ENCODE measurements at places on chromosomes 5 and 9.
A peak's percentile ranks its signal among the peaks of the same experiment; 100 is the strongest.

DNA sequence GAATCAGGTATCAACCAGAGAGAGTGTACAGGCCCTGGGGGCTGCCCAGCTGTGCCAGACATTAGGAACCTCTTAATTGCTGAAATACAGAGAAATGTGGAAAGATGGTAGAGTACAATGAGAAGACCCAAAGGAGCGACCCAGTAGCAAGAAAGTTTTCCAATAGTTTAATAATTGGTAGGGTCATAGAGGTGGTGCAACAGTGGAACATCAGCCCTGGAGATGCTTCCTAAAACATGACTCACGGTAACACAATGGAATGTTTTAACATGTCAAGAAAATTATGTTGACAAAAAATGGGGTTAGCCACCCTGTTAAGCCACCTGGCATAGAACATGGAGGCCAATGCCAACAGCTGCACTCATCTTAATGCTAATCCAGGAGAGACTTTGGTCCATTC, 284.1 kb downstream of the ELAVL2 start:
- H3K4me1 ChIP-seq = peaks cover 14% of the 10 kb centered on the region
- no peaks in the 10 kb centered on the region for H3K27me3 ChIP-seq
- H3K36me3 ChIP-seq = no peaks in the 10 kb centered on the region
- no peak overlapping the region for H3K27ac ChIP-seq
- H3K4me3 ChIP-seq = no peak overlapping the region

- H3K4me1 ChIP-seq = peaks cover 18% of the 10 kb centered on the region
- peak; percentile 29 for DNase-seq
- H3K4me3 ChIP-seq = no peak overlapping the region
- H3K27me3 ChIP-seq = no peaks in the 10 kb centered on the region
These were observed 313.3 kb downstream of the EBF1 start for GRCh38 chr5:158786390-158786789.

DNA sequence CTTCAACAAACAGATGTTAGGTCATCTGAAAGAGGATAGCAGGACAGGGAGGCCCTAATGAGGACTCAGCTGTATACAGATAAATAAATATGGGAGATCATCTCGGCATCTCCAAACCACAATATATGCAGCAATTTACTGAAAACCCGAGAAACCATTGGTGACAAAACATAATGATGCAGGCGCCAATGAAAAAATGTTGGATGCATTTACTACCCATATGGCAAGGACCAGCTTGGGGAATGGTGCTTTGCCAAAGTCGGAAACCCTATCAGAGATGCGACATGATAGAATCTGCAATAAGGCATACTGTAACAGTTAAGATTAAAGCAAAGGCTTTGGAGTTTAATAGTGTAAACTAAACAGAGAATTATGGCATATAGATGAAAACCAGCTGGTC, 92.0 kb downstream of the SNCAIP start:
- H3K36me3 ChIP-seq = no peaks in the 10 kb centered on the region
- H3K4me1 ChIP-seq = no peaks in the 10 kb centered on the region
- H3K27me3 ChIP-seq = no peaks in the 10 kb centered on the region
- no peak overlapping the region for H3K27ac ChIP-seq
- H3K4me3 ChIP-seq = no peak overlapping the region

GRCh38 chr9:87502391-87503221, 4.9 kb downstream of the DAPK1 start:
- peaks cover 14% of the 10 kb centered on the region for H3K4me1 ChIP-seq
- peaks cover 17% of the 10 kb centered on the region for H3K27me3 ChIP-seq
- no peaks in the 10 kb centered on the region for H3K36me3 ChIP-seq
- DNase-seq = no peak
- no peak overlapping the region for H3K4me3 ChIP-seq
- H3K27ac ChIP-seq = no peak overlapping the region

- H3K4me1 ChIP-seq = no peaks in the 10 kb centered on the region
- DNase-seq = no peak
- no peak overlapping the region for H3K4me3 ChIP-seq
- H3K27ac ChIP-seq = no peak overlapping the region
These were observed 36.4 kb upstream of the TBC1D2 start for GRCh38 chr9:98291820-98292219.

GRCh38 chr9:84600739-84601138, 68.8 kb upstream of the NTRK2 start:
- DNase-seq = no peak
- no peak overlapping the region for H3K27ac ChIP-seq
- peaks cover 52% of the 10 kb centered on the region for H3K27me3 ChIP-seq
- no peak overlapping the region for H3K4me3 ChIP-seq

- peak overlapping the region; percentile 38 for H3K27ac ChIP-seq
- no peak for DNase-seq
- H3K27me3 ChIP-seq = no peaks in the 10 kb centered on the region
These were observed 701.0 kb downstream of the SEMA5A start for GRCh38 chr5:8844847-8845246.

- H3K4me1 ChIP-seq = peaks cover 56% of the 10 kb centered on the region
- no peak overlapping the region for H3K27ac ChIP-seq
- H3K27me3 ChIP-seq = no peaks in the 10 kb centered on the region
- DNase-seq = no peak
- no peak overlapping the region for H3K4me3 ChIP-seq
These were observed 3.5 kb downstream of the RPL7A start for GRCh38 chr9:133351526-133351907.

GRCh38 chr9:78306222-78307076, 9.5 kb downstream of the PSAT1 start:
- no peak overlapping the region for H3K27ac ChIP-seq
- H3K27me3 ChIP-seq = peaks cover 9% of the 10 kb centered on the region
- H3K36me3 ChIP-seq = no peaks in the 10 kb centered on the region

DNA sequence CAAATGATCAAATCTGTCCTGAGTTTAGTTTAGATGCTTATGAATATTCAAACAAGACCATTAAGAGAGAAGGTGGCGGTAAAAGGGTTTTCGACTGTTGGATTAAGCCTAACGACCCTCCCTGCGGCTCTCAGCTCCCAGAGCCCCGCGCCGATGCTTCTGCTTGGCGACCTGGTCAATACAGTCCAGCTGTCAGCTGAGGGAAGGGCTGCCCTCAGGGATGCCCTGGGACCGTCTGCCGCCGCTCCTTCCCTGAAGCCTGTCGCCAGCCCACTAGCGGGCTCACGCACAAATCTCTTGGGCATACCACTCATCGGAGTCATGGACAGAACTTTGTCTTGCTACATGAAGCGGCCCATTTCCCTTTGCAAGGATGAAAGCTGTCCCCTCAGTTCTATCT, 136.6 kb upstream of the RAPGEF1 start:
- H3K4me1 ChIP-seq = peaks cover 7% of the 10 kb centered on the region
- DNase-seq = no peak

DNA sequence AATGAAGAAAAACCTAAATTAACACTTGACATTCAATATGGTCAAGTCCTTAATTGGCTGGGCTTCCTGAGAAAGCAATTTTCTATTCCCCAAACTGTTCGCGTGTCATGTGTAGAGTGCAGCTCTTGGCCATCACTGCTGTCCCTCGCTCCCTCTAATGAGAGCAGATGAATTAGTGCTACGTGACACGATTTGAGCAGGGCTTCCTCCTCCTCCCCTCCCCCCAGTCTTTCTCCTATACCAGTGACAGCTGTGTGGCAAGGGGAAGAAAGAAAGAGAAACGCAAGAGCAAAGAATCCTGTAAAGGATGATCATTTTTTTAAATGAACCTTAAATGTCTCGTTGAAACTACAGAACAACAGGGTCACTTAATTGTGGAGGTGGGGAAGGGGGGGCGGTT, 159.6 kb downstream of the BNC2 start:
- H3K27ac ChIP-seq = no peak overlapping the region
- no peak overlapping the region for H3K4me3 ChIP-seq
- H3K27me3 ChIP-seq = peaks cover 5% of the 10 kb centered on the region
- DNase-seq = no peak

- no peak for DNase-seq
- peaks cover 94% of the 10 kb centered on the region for H3K27me3 ChIP-seq
- H3K4me3 ChIP-seq = no peak overlapping the region
- no peaks in the 10 kb centered on the region for H3K4me1 ChIP-seq
- H3K36me3 ChIP-seq = no peaks in the 10 kb centered on the region
These were observed 8.4 kb downstream of the CFAP90 start for GRCh38 chr5:7842531-7842930.

- no peak for DNase-seq
- H3K27me3 ChIP-seq = no peaks in the 10 kb centered on the region
- peaks cover 14% of the 10 kb centered on the region for H3K4me1 ChIP-seq
- no peaks in the 10 kb centered on the region for H3K36me3 ChIP-seq
- H3K27ac ChIP-seq = no peak overlapping the region
- H3K4me3 ChIP-seq = no peak overlapping the region
These were observed 8.3 kb upstream of the WDR5 start for GRCh38 chr9:134127616-134128015.

DNA sequence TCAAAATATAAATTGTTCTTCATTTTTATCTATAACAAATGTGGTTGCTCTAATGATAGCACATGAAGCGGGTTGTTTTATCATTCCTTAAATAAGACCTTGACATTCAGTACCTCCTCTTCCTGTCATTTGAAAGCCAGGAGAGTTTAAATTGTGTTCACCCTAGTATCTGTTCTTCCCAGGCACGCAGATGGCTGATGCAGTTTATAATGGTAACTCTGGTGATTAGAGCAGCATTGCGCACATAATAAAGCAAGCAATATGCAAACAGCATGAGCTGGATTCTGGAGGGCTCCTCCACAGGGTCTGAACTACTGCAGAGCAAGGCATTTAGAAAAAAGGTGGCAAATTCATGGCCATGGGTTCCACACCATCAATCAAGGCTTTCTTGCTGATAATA, 307.8 kb downstream of the ENC1 start:
- H3K36me3 ChIP-seq = no peaks in the 10 kb centered on the region
- H3K27ac ChIP-seq = no peak overlapping the region
- no peak overlapping the region for H3K4me3 ChIP-seq

- peaks cover 5% of the 10 kb centered on the region for H3K36me3 ChIP-seq
- peaks cover 52% of the 10 kb centered on the region for H3K4me1 ChIP-seq
- H3K4me3 ChIP-seq = no peak overlapping the region
- H3K27ac ChIP-seq = no peak overlapping the region
- no peaks in the 10 kb centered on the region for H3K27me3 ChIP-seq
These were observed 4.3 kb downstream of the SPATA24 start for GRCh38 chr5:139399501-139400121.

DNA sequence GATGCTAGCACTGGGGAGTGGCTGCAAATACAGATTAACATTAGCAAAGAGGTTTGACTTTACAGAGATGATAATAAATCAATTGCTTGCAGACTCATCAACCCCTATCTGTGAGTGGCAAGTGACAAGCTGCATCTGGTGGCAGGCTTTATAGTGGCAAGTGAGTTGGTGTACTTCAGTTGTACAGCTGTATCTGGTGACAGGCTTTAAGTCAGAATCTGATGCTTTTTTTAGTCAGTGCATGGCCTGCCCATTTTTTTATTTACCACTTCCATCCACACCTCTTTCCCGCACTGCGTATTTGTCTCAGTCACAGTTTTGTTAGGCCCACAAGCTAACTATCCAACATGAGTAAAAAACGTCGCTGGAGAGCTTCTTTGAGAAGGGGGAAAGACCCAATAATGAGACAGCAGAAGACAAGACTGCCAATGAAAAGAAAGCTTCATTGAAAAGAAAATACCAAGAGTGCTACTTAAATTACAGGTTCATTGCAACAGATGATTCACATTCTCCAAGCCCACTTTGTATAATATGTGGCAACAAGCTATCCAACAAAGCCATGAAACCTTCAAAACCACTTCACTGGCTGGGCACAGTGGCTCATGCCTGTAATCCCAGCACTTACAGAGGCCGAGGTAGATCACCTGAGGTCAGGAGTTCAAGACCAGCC, 23.1 kb downstream of the ANP32B start:
- peaks cover 58% of the 10 kb centered on the region for H3K4me1 ChIP-seq
- no peak overlapping the region for H3K27ac ChIP-seq
- H3K36me3 ChIP-seq = peaks cover 79% of the 10 kb centered on the region
- no peak for DNase-seq

Data from left ventricle myocardium inferior (tissue), 1 donor.